ENCODE measurements at places on chromosomes 6 and 20.

GRCh38 chr6:141326426-141326825, 806.3 kb upstream of the GJE1 start:
- DNase-seq = no peak

DNA sequence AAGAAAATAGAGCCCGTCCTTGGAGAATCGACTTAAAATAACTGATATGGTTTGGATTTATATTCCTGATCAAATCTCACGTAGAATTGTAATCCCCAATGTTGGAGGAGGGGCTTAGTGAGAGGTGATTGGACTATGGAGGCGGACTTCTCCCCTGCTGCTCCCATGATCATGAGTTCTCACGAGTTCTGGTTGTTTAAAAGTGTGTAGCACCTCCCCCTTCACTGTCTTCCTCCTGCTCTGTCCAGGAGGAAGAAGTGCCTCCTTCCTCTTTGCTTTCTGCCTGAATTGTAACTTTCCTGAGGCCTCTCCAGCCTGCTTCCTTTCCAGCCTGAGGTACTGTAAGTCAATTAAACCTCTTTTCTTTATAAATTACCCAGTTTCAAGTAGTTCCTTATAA, 529.2 kb downstream of the HAO1 start:
- DNase-seq = no peak

DNA sequence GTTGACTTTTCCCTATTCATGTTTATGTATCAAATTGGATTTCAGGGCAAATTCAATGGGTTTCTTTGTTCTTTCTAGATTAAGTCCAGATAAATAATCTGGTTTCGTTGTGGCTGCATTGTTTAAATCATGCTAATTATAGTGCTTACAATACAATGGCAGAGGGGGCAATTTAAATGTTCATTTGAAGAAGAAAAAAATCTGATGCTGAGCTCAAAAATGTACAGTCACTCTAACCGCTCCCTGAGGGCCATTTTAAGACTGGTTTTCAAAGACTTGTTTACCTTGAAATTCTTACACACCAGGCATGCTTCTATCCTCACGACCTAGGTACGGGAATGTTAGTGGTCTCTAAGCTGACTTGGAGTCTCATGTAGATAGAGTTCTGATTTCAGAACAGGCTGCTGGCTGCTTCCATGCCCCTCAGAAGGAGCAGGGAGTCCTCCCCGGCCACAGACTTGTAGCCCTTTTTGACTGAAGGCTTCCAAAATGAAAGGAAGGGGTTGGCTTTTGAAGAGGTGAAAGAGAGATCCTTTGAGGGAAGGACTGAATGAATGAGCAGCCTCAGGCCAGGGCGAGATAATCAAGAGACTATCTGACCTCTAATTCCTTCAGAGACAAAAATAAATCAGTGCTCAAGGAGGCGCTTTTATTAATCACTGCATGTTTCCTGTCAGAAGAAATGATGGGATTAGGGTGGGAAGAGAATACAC, 86.1 kb upstream of the ZNF217 start:
- DNase-seq = no peak

DNA sequence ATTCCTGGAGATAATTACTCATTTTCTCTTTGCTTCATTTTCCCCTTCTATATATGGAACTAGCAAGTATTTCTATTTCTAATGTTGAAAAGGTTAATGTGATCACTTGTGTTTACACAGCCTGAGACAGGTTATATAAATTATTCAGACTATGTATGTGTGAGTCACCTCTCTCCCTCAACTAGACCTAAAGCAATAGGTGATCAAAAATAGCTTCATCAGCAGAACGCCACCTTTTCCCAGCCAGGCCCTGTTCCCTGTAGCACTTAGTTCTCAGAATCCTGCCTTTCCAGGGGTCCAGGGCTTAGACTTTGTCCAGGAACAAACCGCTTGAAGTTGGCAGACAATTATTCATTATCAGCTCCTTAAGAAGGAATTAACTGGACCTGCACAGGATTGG, 125.3 kb upstream of the EXOC2 start:
- DNase-seq = no peak

DNA sequence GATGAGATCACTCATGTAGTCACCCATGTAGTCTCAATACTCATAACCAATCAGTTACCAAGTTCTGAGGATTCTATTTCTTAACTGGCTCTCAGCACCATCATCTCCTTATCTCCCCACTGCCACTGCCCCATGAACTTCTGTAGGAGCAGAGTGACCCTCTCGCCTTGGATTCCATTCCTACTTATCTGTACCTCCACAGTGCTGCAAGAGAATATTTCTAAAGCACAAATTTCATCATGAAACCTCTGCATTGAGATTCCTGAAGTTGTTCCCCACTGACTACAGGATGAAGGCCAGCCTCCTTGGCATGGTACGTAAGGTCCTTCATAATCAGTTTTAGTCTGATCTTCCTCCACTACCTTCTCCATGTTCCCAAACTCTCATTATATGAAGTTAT, 34.8 kb downstream of the BACH2 start:
- no peak for DNase-seq

Data from left ventricle myocardium inferior (tissue), 1 donor.